ENCODE measurements at places on chromosomes 16 and 17. TPM values are rescaled to one million over a fixed set of nuclear protein-coding genes. Genes with fewer than 3 reads are reported as not detected.

DNA sequence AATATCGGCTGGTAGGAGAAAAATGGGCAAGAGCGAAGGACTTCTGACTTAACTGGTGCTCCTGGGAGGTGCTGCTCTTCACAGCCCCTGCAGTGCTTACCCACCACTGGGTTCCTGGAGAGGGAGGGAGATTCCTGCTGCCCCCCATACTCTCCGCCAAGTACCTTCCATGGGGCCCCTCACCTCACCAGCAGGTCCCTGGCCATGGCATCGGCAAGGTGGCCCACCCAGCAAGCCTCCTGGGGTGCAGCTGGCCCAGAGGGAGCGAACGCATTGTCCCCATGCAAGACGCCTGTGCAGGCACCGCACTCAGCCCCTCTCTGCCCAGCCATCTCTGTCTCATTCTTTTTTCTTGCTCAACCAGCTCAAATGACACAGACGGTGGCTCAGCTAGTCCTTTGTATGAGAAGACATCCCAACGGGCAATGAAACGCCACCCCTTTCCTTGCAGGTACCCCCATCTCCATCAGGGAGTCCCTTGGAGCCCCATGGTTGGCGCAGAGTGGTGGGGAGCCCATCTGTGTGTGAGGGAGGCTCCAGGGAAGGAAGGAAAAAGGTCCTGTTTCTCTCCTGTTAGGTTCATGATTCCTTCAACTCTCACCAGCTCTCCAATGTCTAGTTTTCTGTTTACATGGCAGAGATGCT is 9.6 kb upstream of the ALDH3A1 start:
- H3K36me3 ChIP-seq, result no peaks in the 10 kb centered on the region
- DNase-seq, result no peak
- no peak overlapping the region for H3K27ac ChIP-seq
- no peak overlapping the region for H3K4me3 ChIP-seq
- H3K27me3 ChIP-seq, result no peaks in the 10 kb centered on the region

GRCh38 chr17:9211133-9211765 is 189.9 kb downstream of the NTN1 start:
- H3K27me3 ChIP-seq, result no peaks in the 10 kb centered on the region
- no peak for DNase-seq
- peaks cover 3% of the 10 kb centered on the region for H3K4me1 ChIP-seq

GRCh38 chr17:8285270-8286181 is 2.9 kb upstream of the RANGRF start:
- peak overlapping the region; percentile 44 for H3K27ac ChIP-seq
- H3K36me3 ChIP-seq, result no peaks in the 10 kb centered on the region
- H3K4me3 ChIP-seq, result no peak overlapping the region
- H3K4me1 ChIP-seq, result peaks cover 41% of the 10 kb centered on the region
- H3K27me3 ChIP-seq, result no peaks in the 10 kb centered on the region

GRCh38 chr17:38577244-38577643 is 28.5 kb downstream of the SRCIN1 start:
- no peak for DNase-seq
- H3K27me3 ChIP-seq, result peaks cover 100% of the 10 kb centered on the region
- H3K4me1 ChIP-seq, result peaks cover 31% of the 10 kb centered on the region
- no peaks in the 10 kb centered on the region for H3K36me3 ChIP-seq
- no peak overlapping the region for H3K27ac ChIP-seq
- H3K4me3 ChIP-seq, result no peak overlapping the region

GRCh38 chr16:18008356-18008755 is 328.2 kb downstream of the NPIPA8 start:
- H3K4me3 ChIP-seq, result no peak overlapping the region
- H3K36me3 ChIP-seq, result no peaks in the 10 kb centered on the region
- no peaks in the 10 kb centered on the region for H3K4me1 ChIP-seq

- DNase-seq, result no peak
- H3K27ac ChIP-seq, result no peak overlapping the region
- H3K36me3 ChIP-seq, result no peaks in the 10 kb centered on the region
- peaks cover 6% of the 10 kb centered on the region for H3K4me1 ChIP-seq
Measured at GRCh38 chr16:73546341-73546845, 498.5 kb upstream of the ZFHX3 start.

DNA sequence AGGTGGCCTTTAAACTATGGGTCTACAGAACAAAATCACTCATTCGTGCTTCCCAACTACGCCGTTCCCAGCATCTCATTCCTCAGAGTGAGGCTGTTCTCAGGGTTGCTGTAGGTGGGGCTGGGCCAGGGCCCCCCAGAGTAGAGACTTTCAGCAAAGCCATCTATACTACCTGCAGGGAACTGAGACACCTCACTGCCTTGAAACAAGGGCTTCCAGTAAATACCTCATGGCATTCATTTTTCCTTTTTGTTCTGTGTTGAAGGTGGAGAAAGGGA is 4.2 kb upstream of the SDK2 start:
- H3K27ac ChIP-seq, result no peak overlapping the region
- peaks cover 5% of the 10 kb centered on the region for H3K27me3 ChIP-seq
- H3K4me3 ChIP-seq, result no peak overlapping the region
- H3K36me3 ChIP-seq, result no peaks in the 10 kb centered on the region
- H3K4me1 ChIP-seq, result peaks cover 20% of the 10 kb centered on the region

GRCh38 chr17:17228521-17229279 is 8.3 kb downstream of the FLCN start:
- DNase-seq, result no peak
- no peak overlapping the region for H3K27ac ChIP-seq
- H3K4me3 ChIP-seq, result no peak overlapping the region
- H3K36me3 ChIP-seq, result peaks cover 92% of the 10 kb centered on the region
- H3K4me1 ChIP-seq, result peaks cover 6% of the 10 kb centered on the region
- no peaks in the 10 kb centered on the region for H3K27me3 ChIP-seq

KRT40 gene
- total RNA-seq, result not detected

DNA sequence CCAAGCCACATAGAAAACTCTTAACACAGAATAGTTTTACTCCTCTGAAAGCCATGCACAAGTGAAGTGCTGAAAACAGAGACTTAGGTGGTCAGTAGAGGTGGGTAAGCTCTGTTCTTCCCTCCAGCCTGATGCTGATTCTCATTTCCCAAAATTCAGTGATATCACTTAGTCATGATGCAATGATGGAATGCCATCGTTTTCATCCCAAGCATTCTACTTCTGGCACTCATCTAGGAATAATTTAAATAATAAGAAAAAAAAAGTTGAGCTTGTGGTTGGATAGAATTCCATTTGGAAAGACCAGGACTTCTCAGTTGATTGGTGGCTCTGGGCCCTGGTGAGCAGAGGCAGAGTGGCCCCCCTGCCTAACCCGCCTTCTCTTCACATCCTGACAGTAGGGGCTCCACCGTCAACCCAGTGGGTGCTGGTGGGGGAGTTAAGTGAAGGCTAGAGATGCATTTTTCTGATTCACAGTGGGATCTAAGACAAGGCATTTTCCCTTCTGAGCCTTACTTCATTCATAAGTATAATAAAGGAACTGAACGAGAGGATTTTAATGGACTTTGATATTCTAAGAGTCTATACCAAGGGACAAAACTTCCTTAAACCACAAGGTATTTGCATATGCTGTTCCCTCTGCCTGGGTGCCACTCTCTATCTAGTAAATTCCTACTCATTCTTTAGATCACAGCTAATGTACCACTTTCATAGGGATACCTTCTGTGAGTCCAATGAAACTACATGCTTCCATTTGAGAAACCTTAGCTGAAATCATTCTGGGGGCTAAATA is 310.3 kb upstream of the DYNLRB2 start:
- H3K27ac ChIP-seq, result no peak overlapping the region
- H3K36me3 ChIP-seq, result no peaks in the 10 kb centered on the region
- no peaks in the 10 kb centered on the region for H3K27me3 ChIP-seq
- no peak overlapping the region for H3K4me3 ChIP-seq

DNA sequence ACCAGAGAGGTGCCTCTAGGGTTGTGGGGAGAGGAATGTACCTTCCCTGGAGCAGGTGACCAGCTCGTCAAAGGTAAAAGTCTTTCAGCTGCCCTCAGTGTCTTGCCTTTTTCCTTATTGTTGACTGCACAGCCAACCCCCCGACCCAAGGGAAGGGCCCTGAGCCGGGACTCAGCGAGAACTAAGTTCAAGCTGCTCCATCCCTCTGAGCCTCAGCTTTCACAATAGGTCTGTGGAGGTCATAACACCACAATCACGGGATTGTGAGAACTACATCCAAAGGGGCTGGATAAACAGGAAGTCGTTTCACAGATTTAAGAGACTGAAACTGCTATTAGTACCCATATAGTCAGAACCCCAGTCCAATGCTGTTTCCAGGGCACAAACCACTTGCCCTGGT is 2.6 kb upstream of the KRT36 start:
- H3K27me3 ChIP-seq, result no peaks in the 10 kb centered on the region
- no peaks in the 10 kb centered on the region for H3K4me1 ChIP-seq
- H3K27ac ChIP-seq, result no peak overlapping the region
- H3K36me3 ChIP-seq, result no peaks in the 10 kb centered on the region
- DNase-seq, result no peak

ZCCHC14 gene
- total RNA-seq, result 25.9 TPM

DNA sequence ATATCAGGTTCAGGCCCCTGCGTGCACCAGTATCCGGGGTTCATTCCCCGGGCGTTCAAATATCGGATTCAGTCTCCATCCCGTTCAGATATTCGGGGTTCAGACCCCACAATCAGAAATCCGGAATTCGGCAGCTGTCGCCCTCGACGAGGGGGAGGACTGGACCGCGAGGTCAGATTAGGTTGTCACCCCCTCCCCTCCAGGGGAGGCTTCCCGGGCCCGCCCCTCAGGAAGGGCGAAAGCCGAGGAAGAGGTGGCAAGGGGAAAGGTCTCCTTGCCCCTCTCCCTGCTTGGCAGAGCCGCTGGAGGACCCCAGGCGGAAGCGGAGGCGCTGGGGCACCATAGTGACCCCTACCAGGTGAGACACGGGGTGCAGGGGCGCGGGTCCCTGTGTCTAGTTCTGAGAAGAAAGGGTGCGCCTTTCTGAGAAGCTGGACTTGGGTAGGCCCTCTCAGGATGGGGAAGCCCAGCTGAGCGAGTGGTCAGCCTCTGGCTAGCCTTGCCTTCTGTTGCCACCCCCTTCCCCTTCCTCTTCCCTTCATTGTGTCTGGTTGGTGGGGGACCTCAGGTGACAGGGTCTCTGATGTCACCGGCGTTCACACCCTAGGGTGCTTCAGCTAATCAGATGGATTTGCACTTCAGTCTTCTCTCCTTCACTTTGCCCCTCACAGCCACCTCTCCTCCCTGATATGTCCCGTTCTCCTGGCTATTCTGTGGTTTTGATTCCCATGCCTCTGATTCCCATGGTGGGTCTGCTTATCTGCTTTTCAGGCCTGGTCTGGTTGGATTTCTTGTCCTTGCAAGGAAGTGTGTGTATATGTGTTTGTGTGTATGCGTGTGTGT is 844 bp downstream of the TAOK2 start:
- H3K4me1 ChIP-seq, result peaks cover 37% of the 10 kb centered on the region
- peak overlapping the region; percentile 98 for H3K4me3 ChIP-seq
- DNase-seq, result peak; percentile 72
- no peaks in the 10 kb centered on the region for H3K27me3 ChIP-seq
- H3K36me3 ChIP-seq, result peaks cover 50% of the 10 kb centered on the region
- H3K27ac ChIP-seq, result peak overlapping the region; percentile 90

FSCN2 gene
- total RNA-seq, result 3.1 TPM

- DNase-seq, result no peak
- no peaks in the 10 kb centered on the region for H3K36me3 ChIP-seq
- H3K27ac ChIP-seq, result no peak overlapping the region
- H3K4me1 ChIP-seq, result no peaks in the 10 kb centered on the region
- no peak overlapping the region for H3K4me3 ChIP-seq
- no peaks in the 10 kb centered on the region for H3K27me3 ChIP-seq
Measured at GRCh38 chr17:12605222-12605621, 60.5 kb upstream of the MYOCD start.

- DNase-seq, result peak; percentile 40
- H3K4me1 ChIP-seq, result no peaks in the 10 kb centered on the region
- no peak within 1 kb of the TSS for H3K27ac ChIP-seq
- no peaks in the 10 kb centered on the region for H3K27me3 ChIP-seq
- no peaks in the 10 kb centered on the region for H3K36me3 ChIP-seq
Measured at GRCh38 chr17:82839617-82840292, at the start of gene ZNF750. TSS of gene ZNF750 (minus strand) at chr17:82840022. CDS start at chr17:82832454, 7,568 bp downstream.

CA5A gene
- not detected for total RNA-seq

MEFV gene
- total RNA-seq, result 24.5 TPM

LCAT gene
- 10.1 TPM for total RNA-seq

- H3K27ac ChIP-seq, result peak overlapping the region; percentile 35
- H3K4me3 ChIP-seq, result no peak overlapping the region
- H3K36me3 ChIP-seq, result no peaks in the 10 kb centered on the region
- peak; percentile 69 for DNase-seq
- H3K4me1 ChIP-seq, result peaks cover 38% of the 10 kb centered on the region
- no peaks in the 10 kb centered on the region for H3K27me3 ChIP-seq
Measured at GRCh38 chr17:50043290-50044148, 12.4 kb upstream of the ITGA3 start.

GRCh38 chr17:81003711-81004475 is 12.3 kb downstream of the CHMP6 start:
- DNase-seq, result no peak
- no peak overlapping the region for H3K27ac ChIP-seq
- peak overlapping the region; percentile 26 for H3K4me3 ChIP-seq

USB1 gene
- total RNA-seq, result 8.1 TPM

DNA sequence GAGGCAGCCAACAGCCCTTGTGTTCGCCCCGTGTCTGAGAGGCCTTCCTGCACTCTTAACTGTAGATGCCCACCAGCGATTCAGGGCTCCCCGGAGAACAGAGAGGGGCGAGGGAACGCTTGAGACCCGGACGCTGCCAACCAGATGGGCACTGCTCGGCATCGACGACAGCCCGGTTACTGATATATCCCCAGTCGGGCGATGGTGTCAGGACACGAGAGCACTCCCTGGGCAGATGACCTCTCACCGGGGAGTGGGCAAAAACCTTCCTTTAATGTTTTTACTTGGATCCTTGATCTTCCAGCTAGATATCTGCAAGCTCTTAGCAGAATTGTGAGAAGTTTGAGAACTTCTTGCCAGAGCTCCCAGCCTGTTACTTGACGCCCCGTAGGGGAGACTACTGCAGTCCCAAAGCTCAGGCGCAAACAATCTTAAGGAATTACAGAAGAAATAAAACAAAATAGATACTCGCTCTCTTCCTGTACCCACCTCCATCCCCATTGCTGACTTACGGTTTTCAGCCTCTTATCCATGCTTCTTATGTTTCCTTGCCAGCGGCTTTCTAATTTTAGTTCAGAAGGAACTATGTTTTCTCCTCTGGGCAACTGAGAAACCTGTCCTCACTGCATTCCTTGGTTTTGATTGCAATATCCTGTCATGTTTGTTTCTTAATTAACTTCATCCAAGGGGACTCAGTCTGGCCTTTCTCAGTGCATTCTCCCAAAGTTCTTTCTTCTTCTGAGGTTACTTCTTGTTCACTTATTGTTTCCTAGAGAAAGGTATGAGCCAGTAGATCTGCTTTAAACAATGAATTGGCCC is 845 bp downstream of the SP2 start:
- DNase-seq, result no peak
- H3K27me3 ChIP-seq, result no peaks in the 10 kb centered on the region
- H3K4me3 ChIP-seq, result peak overlapping the region; percentile 71
- H3K27ac ChIP-seq, result peak overlapping the region; percentile 98

DNA sequence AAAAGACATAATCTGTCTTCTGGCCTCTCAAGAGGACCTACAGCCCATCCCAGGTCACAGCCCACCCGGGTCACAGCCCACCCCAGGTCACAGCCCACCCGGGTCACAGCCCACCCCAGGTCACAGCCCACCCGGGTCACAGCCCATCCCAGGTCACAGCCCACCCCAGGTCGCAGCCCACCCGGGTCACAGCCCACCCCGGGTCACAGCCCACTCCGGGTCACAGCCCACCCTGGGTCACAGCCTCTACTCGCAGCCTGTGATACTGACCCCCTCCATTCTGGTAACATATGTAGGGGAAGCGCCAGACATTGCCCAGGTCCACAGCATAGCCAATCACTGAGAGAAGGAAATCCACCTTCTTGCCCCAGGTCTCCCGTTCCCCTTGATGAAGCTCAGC is 14.2 kb downstream of the SLC6A4 start:
- no peaks in the 10 kb centered on the region for H3K4me1 ChIP-seq
- no peak overlapping the region for H3K27ac ChIP-seq
- DNase-seq, result no peak
